ENCODE measurements at places on chromosomes 2 and 18.

DNA sequence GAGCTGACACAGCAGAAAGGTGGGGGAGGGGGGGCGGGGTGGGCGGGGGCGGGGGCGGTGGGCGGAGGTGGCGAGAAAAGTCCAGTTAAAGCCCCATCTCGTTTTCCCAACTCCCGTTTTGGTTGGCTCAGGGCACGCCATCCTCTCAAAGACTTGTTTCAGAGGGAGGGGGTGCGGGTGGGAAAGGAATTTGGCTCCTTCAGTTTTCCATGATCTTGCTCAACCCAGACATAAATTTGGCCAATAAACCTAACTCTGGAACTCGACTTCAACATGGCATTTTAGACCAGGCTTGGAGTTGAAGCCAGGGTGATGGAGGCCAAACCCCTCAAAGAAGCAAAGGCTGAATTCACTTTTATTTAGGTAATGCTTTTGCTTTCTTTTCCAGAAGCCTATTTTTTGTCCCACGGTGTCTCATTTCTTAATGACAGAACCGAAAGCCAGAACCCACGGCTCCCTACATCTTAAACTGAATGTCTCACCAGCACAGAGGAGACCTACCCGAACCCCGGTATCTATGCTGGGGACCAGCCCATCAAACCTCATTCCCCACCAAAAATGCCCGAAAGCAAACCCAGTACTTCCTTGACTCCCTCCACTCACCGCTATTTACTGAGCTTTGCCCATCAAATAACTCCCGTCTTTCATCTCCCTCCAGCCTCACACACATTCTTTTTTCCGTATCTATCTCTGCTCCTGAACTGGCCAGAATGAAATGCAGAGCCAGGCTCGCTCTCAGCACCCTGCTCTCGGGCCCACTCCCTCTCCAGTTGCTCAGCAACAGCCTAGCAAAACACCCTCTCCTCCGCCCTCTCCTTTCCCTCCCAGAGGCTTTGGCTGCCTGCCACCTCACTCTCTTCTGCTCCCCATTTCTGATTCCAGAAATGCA, 4.3 kb downstream of the IGFBP5 start:
- DNase-seq = peak; percentile 11

DNA sequence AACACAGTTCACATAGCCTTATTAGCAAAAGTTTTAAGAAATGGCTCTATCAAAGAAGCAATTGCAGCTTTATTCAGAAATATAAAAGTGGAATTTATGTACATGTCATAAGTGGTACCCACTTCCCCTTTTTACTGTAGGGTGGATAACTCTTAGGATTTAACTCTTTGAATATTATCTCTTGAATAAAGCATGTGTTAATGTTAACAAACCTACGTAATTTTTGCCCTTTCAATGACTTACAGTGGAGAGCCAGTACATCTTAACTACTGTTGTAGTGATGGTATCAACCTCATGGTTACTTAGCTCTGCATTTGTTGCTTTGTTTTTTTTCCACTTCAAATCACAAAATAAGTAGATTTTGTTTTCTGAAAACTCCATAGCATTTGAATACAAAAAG, 8.8 kb downstream of the NABP1 start:
- no peak for DNase-seq

GRCh38 chr2:150888337-150888736, 373.3 kb downstream of the RBM43 start:
- no peak for DNase-seq

DNA sequence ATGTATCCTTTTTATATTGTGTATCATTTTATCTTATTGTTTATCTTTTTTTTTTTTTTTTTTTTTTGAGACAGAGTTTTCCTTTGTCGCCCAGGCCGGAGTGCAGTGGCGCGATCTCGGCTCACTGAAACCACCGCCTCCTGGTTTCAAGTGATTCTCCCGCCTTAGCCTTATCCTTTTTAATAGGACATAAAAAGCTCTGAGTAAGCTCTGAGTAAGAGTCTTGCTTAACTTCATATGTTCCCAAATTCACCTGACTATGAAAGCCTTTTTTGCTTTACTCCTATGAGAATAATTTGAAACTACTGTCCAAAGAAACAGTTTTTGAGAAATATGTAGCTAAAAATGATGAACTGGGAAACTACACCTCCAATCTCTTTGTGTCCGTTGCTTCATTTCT, 525.5 kb downstream of the IRS1 start:
- DNase-seq = no peak

GRCh38 chr2:189799030-189799331, 14.7 kb downstream of the PMS1 start:
- DNase-seq = no peak

- no peak for DNase-seq
Measured at GRCh38 chr2:208369091-208369490, 37.5 kb upstream of the PTH2R start.

- no peak for DNase-seq
Measured at GRCh38 chr2:164388511-164388910, 232.8 kb downstream of the GRB14 start.

GRCh38 chr2:7191932-7192331, 274.7 kb downstream of the RNF144A start:
- no peak for DNase-seq

- no peak for DNase-seq
Measured at GRCh38 chr18:306608-307255, 38.9 kb upstream of the THOC1 start.

DNA sequence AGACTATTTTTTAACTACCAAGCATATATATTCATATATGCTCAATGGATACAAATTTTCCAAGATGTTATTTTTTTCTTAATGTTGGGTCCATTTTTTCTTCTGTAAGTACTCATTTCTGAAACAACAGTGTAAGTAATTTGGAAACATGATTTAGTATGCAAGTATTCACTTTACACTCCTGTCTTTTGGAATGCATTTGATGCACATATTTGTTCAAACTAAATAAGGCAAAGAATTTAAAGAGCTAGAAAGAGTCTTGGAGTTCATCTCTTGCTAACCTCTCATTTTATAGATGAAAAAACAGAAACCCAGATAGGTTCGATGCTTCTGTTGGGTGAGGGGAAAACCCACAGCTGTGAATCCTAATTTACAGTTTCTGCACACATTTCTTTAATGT, 439.5 kb upstream of the RAB12 start:
- no peak for DNase-seq

DNA sequence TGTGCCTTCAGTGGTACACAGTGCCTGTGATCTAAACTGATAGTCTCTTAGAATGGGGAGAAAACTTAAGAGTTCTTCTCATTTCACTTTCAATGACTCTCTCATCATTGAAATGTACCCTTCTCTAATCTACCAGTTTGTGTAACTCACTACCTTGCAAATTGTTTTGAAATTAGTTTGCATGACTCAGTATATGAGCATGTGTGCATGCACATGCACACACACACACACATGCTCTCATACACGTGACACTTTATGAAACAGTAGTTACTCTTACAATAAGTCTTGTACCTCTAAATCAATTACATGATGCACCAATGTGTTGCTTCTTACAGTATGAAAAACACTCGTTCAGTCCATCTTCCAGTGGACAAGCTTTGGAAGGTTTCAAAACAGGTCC, 10.6 kb downstream of the LYPD6B start:
- no peak for DNase-seq

GRCh38 chr2:239932881-239933735, 92.0 kb downstream of the NDUFA10 start:
- no peak for DNase-seq

- no peak for DNase-seq
Measured at GRCh38 chr2:172962082-172962481, 113.6 kb upstream of the MAP3K20 start.

GRCh38 chr2:15733867-15734673, 142.4 kb downstream of the DDX1 start:
- DNase-seq = no peak

DNA sequence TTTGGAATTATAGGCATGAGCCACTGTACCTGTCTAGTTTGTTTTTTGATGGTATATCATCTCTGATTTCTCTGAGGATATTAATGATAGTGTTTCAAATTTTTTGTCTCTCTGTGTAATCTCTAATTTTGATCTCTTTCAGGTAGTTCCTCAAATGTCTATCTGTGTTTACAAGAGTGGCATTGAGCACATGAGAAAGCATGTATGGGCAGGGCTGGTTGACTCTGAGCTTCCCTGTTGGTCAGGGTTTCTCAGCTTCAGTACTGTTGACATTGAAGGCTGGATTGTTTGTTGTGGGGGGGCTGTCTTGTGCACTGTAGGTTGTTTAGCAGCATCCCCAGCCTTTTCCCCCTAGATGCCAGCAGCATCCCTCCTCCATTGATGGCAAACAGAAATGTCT, 79.9 kb downstream of the TMEM247 start:
- DNase-seq = no peak

DNA sequence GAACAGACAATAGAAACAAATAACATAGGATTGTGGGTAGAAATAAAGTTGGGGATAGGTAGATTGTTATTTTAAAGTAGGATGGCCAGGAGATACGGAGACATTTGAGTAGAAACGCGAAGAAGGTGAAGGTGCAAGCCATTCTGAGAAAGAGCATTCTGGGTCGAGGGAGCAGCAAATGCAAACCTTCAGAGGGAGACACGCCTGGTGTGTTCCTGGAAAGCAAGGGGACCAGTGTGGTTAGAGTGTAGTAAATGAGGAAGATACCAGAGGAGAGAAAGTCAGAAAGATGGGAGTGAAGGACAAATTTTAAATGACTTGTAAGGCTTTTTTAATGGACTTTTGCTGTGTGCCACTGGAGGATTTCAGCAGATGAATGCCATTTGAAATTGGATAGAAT, 1.7 kb downstream of the CYP20A1 start:
- no peak for DNase-seq

- no peak for DNase-seq
Measured at GRCh38 chr2:120606931-120607330, 128.7 kb upstream of the GLI2 start.

GRCh38 chr2:239300242-239300641, 100.6 kb downstream of the HDAC4 start:
- DNase-seq = no peak

GRCh38 chr2:176553685-176554100, 284.5 kb downstream of the MTX2 start:
- DNase-seq = peak; percentile 1

DNA sequence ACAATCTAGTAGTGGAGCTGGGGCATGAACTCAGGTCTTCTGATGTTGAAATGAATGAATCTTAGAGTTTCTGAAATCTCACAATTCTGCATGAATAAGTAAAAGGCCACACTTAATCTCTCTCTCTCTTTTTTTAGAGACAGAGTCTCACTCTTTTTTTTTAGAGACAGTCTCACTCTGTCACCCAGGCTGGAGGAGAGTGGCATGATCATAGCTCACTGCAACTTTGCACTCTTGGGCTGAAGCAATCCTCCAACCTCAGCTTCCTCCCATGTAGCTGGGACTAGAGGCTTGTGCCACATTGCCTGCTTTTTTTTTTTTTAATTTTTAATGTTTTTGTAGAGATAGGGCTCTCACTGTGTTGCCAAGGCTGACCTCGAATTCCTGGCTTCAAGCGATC, 68.9 kb upstream of the THOC1 start:
- DNase-seq = no peak

DNA sequence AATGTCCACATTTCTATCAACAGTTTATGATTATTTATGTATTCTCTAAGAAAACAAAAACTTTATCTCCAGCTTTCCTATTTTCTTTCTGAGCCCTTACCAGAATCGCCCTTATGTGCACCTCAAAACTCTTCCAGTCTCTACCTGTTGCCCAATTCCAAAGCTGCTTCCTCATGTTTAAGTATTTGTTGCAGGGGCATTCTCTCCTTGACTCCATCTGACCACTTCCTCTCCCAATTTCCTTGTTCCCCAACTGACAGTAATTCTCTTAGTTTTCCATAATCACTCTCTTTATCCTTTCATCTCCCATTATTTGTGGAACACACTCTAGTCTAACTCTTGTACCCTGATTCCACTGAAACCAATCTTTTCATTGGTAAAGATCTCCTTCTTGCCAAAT, 105.4 kb upstream of the RBBP8 start:
- no peak for DNase-seq

- no peak for DNase-seq
Measured at GRCh38 chr18:2348003-2348402, 223.3 kb downstream of the METTL4 start.

DNA sequence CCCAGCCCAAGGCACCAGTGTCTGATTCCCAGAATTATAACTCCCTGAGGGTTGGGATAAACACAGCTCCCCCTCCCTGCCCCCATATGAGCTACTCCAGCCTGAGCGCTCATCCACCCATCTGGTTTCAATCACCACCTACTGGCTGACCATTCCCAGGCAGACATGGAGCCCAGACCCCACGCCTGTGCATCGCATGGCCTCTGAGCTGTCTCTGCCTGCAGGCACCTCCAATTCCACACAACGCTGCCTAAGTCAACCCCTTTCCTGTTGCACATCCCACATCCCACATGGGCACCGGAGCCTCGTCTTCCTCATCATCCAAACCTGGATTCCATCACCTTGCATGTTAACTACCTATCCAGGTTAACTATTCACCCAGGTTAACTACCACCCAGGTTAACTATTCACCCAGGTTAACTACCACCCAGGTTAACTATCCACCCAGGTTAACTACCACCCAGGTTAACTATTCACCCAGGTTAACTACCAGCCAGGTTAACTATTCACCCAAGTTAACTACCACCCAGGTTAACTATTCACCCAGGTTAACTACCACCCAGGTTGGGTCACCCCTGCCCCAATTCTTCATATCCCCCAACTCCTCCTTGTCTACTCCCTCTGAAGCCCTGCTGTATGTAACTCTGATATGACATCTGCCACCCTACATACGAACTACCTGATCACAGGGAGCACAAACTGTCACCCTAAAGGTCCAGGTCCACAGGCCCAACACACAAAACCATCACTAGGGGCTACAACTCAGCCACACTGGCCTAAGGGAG, 47.8 kb downstream of the TEX51 start:
- no peak for DNase-seq

DNA sequence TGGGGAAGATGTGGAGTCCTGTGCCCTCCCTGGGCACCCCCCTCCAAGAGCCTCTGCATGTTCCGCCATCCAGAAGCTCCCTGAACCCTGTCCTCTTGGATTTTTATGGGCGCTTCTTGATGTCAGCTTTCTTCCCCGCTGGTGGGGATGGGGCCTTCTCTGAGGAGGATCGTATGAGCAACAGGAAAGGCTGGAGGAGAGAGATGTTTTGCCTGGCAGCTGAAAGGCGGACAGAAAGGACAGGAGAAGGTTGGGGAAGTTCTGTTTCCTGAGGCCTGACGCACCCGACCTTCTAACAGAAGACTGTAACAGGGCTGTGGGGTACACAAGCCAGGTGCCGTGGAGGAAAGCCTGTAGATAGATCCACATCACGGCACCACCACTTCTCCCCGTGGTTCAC, 238.8 kb downstream of the LDLRAD4 start:
- DNase-seq = no peak

DNA sequence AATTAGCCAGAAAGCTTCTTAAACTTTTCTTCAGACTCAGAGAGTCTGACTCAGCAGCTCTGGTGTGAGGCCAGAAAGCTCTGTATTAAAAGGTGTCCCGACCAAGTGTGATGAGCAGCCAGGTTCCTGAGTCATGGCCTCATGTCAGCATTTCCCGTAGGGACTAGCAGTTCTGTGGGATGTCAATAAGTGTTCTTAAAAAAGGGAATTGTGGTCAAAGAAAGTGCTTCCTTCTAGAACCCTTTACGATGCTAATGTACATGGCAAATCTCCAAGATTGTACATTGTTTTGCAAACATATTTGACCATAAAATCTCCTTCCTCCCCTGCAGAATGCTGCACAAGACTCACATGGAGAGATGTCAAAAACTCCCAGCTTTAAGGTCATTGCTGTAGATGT, 80.1 kb downstream of the PLA2R1 start:
- DNase-seq = no peak

- peak; percentile 80 for DNase-seq
Measured at GRCh38 chr2:233267516-233268245, 16.2 kb downstream of the ATG16L1 start.
